ENCODE measurements at places on chromosomes 3 and 15.
A peak's percentile ranks its signal among the peaks of the same experiment; 100 is the strongest.

DNA sequence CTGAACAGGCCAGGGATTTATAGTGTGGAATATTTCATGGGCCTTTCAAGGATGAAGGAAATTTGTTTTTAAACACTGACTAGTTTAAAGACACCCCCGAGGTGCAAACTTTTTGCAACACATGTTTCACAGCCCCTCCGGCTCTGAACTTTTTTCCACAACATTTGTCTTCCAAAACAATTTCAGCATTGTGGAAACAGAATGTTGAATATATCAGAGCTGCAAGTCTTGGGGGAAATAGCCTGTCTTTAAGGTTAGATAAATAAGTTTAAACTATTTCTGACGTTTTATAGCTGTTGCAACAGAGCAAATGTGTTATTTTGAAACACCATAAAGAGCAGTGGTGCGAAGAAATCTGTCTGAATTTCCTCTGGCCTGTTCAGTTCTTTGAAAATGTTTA lies 229.2 kb upstream of the GOLGA6L4 start:
- DNase-seq, result no peak

- no peak for DNase-seq
These were observed 32.1 kb downstream of the DTWD1 start for GRCh38 chr15:49652922-49653321.

DNA sequence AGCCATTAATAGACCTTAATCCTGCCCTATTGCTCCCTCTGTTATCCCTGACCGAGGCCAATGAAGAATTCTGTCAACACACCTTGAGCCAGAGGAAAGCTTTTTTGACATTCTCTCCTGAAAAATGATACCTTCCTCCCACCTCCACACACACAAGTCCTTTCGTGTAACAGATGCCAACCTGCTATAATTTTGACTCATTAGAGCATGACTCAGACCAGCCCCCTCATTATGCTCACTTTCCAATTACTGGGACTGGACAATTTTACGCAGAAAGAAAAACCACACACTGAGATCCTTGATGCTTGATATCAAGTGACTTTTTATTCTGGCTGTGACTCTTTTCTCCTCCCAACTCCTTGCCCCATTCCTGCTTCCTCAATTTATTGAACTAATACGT lies 50.9 kb downstream of the LSAMP start:
- peak; percentile 90 for DNase-seq

DNA sequence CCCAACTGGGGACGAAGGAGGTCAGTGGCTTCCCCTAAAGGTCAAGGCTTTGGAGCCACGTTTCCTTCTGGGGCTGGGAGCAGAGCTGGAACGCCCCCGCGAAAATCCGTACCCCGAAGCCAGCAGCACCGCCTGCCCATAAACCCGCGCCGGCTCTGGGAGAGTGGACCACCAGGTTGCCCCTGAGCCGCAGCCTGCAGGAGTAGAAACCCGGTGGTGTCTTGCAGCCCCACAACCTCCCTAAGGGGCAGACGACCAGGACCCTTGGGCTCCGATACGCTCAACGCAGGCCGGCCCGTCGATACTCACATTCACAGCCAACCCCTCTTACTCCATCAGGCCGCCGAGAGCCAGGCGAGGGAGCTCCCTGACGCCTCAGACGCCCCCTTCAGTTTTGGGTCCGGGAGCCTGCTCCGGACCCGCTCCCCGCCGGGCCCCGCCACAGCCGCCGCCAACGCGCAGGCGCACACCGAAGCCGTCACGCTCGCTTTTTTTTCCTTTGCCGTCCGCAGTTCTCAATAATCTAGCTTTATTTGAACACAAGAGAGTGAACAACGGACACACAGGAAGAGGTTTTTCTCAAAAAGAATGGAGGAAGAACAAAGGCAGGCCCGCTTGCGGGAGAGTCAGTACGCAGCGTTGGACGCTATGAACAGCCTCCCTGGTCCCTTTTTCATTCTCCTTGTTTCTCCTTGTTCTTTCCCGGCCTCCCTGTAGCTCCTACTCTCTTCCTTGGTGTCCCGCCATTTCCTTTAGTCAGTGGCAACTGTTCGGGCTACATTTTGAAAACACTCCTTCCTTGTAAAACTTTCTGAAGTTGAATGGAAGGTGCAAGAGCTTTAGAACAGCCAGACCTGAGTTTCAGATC lies at the start of gene ZNF106:
Gene ZNF106, minus strand, starts transcription at position 471 of the 868 bp plus-strand sequence. CDS start 18,852 bp downstream, outside the sequence.
- peak; percentile 79 for DNase-seq

GRCh38 chr15:73303636-73304035 lies 65.1 kb downstream of the HCN4 start:
- DNase-seq, result no peak

- DNase-seq, result peak; percentile 83
These were observed 6.0 kb downstream of the CCR2 start for GRCh38 chr3:46359733-46360493.

- DNase-seq, result no peak
These were observed 67.8 kb upstream of the SEC61A1 start for GRCh38 chr3:127984241-127984975.

DNA sequence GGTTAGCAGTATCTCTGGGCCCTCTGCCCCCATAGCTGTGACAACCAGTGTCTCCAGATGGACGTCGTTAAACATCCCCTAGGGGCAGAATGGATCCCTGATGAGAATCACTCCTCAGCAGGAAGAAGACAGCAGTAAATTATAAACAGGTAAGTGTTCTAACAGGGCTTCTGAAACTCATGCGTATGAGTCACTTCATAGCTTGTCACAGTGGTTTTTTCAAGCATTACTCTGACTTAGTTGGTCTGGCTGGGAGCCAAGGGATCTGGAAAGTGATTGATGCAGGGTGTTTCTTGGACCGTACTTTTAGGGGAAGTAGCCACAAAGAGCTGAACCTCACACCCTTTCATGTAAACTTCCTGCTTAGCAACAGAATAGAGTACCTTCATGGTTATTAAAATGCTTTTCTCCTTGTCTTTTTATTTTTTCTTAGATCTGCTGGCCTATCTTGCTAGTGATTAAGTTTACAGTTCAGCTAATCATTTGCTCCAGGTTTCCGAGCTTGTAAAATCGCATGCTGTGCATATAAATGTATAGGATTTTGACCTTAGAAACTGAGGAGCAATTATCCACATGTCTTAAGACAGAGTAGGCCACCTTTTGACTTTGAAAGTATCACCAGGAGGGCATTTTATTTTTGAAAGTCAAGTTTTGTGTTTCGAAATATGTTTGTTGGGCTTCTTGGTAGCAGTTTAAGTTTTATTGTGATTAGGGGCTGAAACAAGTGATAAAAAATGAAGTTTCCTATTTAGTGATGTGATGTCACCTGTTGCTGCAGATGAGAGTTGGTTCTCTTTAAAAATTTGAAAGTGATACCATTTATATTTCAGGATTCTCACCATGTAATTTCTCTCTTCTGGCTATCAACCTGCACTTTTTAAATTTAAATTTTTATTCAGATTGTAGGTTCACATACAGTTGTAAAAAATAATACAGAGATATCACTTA lies 333.9 kb downstream of the PTPRG start:
- no peak for DNase-seq

- DNase-seq, result no peak
These were observed 67.5 kb downstream of the RPL22L1 start for GRCh38 chr3:170802164-170803151.

DNA sequence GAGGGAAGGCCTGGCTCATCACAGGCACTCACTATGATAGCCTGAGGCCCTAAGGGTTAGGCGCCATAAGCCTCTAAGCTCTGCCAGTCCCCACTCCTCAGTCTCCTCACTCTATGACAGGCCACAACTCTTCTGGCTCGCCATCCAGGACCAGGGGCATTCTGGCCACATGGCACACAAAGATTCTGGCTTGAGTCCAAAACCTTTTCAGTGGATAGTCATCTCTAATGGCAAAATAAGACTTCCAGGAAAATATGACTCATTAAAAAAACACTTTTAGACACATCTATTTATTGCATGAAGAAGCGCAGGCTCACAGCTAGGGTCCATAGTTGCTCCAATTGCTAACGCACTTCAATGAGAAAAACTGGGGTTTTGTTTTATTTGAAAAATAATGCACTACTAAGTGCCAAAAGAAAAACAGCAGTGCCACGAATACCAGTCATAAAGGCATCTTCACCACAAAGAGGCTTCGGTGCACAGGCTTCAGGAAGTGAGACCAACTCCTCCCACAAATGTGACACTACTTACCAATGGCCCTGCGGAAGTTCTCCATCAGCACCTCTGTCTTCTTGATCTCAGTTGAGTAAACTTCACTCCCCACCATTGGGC lies 11.1 kb downstream of the RUVBL1 start:
- DNase-seq, result peak; percentile 43

GRCh38 chr15:85693277-85693676 lies 101.4 kb downstream of the KLHL25 start:
- no peak for DNase-seq

GRCh38 chr3:11641683-11642430 lies 1.9 kb downstream of the VGLL4 start:
- DNase-seq, result no peak

- DNase-seq, result no peak
These were observed 38.6 kb upstream of the HACD2 start for GRCh38 chr3:123623346-123623880.

- DNase-seq, result no peak
These were observed 56.5 kb upstream of the PDZRN3 start for GRCh38 chr3:73681198-73681597.

GRCh38 chr3:50487181-50487580 lies 16.3 kb downstream of the CACNA2D2 start:
- no peak for DNase-seq

GRCh38 chr3:105722943-105723556 lies 145.8 kb downstream of the CBLB start:
- DNase-seq, result no peak

- peak; percentile 14 for DNase-seq
These were observed 29.6 kb downstream of the PSTPIP1 start for GRCh38 chr15:77024273-77025082.

- no peak for DNase-seq
These were observed 112.6 kb upstream of the KBTBD8 start for GRCh38 chr3:66885326-66886000.

DNA sequence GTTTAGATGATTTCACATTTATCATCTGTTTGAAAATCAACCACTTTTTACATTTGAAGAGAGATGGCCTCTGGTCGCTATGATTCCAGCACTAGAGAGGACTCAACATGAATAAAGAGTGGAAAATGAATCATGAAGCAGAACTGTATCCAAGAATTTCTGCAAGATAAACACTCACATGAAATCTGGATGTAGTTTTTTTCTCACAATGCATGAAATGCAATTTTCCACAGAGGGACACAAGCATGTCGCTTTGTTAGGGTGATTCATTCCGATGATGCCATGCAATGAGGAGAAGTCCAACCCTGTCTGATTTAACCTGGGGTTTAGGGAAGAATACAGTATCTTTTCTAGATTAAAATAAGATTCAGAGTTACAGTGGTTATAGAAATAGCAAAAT lies 50.4 kb upstream of the ADCY5 start:
- DNase-seq, result no peak

DNA sequence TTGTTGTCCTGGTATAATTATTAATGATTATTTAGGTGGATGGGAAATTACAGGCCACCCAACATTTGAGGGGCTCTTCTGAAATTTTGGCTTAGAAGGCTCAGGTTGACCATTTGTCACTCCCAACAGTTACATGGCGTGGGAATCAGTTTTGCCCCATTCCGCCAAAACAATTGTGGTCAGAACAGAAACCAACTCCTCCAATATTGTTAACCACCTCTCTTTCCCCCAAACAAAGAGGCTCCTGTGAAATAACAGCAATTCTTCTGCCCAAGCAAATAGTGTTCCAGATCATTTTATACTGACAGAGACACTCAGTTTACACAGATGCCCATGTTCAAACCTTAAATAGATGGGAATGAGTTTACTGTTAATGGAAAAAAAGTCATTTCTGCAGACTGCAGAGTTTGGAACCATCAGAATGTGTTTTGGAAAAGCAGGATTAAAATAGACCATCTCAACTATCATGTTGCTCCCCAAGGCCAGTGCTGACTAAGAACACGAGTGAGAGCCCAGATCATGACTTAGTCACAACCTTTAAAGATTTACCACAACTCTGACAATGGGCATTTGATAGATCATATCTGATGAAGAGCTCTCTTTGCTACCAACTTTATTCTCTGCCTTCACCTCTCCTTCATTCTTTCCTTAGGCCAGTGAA lies 102.1 kb downstream of the DUT start:
- DNase-seq, result no peak

DNA sequence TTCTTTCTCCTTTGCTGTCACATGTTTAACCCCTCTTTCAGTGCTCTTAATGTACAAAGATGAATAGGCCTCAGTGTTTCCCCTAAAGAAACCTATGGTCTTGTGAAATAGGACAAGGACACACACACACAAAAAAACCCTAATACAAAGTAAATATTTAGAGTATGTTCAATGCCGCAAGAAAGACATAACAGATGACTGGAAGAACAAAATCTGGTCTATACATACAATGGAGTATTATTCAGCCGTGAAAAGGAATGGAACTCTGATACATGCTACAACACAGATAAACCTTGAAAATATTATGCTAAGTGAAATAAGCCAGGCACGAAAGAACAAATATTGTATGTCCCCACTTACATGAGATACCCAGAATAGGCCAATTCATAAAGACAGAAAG lies 123.1 kb downstream of the ADAM10 start:
- DNase-seq, result no peak

- DNase-seq, result no peak
These were observed 124.6 kb downstream of the FOXB1 start for GRCh38 chr15:60128710-60129109.

DNA sequence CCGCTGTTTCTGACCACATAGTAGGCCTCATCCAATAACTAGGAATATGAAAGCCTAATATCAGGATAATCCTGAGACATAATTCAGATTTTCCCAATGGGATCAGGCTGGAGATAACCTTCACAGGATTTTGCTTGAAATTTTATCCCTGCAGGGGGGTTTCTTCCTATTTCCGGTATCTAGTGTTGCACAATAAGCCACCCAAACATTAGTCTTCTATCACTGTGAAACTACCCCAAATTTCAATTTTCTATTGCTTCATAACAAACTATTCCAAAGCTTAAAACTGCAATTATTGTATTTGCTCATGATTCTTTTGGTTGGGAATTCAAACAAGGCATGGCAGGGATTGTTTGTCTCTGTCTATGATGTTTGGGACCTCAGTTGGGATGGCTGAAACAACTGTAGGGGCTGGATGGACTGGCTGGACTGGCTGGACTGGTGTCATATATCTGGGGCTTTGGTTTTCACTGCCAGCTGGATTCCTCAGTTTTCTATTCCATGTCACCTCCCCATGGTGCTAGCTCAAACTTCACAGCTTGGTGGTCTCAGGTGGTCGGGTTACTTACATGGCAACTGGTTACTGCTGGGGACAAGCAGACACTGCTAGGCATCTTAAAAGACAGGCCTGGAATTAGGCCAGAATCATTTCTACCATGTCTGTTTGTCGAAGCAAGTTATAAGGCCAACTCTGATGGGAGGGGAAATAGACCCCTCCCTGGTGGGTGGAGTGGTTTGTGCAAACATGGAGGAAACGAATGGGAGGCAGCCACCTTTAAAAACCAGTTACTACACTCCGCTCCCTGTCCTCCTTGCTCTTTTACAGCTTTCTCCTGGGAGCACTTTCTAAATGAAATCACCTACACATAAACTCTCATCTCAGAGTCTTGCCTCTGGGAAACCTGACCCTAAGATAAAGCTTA lies 88.2 kb upstream of the STT3B start:
- DNase-seq, result no peak
